ENCODE measurements at places on chromosomes 16 and 17.
A peak's percentile ranks its signal among the peaks of the same experiment; 100 is the strongest.

- no peak for DNase-seq
These were observed 115.7 kb upstream of the IRX3 start for GRCh38 chr16:54402270-54402669.

GRCh38 chr16:19578378-19578971 lies 23.0 kb downstream of the VPS35L start:
- DNase-seq: no peak

DNA sequence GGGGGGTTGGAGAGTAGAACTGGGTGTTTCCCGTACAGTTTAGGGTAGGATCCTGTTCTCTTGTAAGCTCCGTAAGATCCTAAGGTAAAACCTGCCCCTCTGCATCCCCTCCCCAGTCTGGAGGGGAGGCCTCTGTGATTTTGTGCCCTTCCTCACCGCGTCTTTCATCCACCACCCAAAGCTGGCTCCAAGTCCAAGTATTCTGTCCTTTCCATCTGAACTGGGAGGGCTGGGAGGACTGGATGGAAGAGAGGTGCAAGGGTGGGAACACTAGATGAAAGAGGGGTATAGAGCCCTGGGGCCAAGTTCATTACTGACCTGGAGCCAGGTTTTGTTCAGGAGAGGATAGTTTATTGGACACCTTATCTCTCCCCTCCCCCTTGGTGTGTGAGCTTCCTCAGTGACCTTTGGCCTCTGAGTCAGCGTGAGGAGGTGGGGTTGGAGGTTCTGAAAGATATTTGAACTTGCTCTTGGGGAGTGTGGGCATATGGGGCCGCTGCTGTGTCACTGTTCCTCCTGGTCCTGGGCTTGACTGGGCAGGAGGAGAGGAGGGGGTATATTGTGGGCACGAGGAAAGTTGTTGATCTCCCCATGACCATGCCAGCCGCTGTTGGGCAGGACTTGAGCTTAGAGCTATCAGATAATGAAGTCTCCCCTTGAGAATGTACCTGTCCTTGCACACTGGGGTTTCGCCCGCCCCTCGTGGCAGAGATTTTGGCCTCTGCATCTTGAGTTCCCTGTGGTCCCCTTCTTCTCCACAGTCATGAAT lies 1.6 kb downstream of the LASP1 start:
- DNase-seq: peak; percentile 80

GRCh38 chr17:9343516-9343915 lies 232.1 kb downstream of the STX8 start:
- no peak for DNase-seq

GRCh38 chr17:12352127-12352526 lies 313.6 kb upstream of the MYOCD start:
- no peak for DNase-seq

DNA sequence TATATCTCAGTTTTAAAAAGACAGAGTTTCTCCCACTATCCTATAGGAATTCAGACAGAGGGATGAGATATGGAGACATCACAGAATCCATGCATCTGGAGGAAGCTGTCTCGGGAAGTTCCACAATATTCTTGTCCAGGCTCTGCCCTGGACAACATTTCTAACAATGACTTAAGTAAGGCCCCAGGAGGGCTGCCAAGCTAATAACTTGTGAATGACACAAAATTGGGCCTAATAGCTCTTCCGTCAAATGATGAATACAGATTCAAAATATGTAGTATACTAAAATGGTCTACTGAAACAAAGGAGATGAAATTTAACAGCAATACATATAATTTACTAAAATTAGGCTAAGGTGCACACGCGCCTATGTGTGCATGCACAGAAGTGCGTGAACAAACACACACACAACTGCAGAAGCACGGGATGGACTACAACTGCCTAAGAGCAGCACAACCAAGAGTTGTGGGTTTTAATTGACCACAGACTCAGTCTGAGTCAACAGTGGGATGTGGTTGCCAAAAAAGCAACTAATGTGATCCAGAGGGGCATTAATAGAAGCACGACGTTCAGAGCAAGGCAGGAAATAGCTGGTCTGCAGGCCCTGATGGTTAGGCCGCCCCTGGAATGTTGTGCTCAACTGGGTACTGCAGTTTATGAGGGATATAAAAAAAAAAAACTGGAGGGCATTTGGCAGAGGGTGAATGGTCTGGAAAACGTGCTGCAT lies 26.3 kb upstream of the HS3ST2 start:
- peak; percentile 45 for DNase-seq

GRCh38 chr17:45310380-45311324 lies 6.2 kb downstream of the MAP3K14 start:
- DNase-seq: no peak

DNA sequence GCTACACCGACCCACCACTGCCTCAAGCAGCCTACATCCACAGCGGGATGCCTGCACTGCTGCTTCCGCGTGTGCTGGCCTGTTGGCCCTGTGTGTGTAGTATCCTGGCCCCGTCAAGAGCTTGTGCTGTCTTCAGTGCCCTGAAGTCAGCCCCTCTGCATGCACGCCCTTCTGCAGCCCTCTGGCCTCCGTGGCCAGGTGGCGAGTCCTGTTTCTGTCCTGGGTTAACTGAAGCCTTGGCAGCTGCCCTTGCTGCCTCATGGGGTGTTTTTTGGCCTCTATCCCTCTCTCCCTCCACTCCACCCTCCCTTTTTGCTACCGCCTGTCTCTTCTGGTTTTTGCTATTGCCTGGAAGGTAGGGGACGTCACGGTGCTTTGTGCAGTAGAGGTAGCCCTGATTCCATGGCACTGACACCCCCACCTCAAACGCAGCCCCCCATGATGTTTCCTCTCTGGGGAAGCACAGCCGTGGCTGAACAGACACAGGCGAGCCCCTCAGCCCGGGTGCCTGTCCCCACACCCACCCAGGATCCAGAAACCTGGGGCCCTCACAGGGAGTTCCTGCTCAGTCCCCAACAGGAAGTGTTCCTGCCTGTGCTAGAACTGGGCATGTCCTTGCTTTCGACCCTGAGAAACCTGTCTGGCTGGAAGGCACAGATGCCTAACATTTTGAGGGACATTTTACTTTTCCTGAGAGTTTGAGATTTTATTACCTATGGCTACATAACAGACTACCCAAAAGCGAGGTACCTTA lies 18.8 kb upstream of the AMZ2 start:
- no peak for DNase-seq

- DNase-seq: no peak
These were observed 35.4 kb upstream of the LITAF start for GRCh38 chr16:11621920-11622651.

GRCh38 chr16:85134076-85134788 lies 22.0 kb upstream of the CIBAR2 start:
- DNase-seq: no peak

GRCh38 chr17:79608624-79608959 lies 2.3 kb downstream of the RBFOX3 start:
- DNase-seq: no peak

Data from bronchial epithelial cell (primary cell).